ENCODE measurements at places on chromosomes 4 and X.
A peak's percentile ranks its signal among the peaks of the same experiment; 100 is the strongest.

DNA sequence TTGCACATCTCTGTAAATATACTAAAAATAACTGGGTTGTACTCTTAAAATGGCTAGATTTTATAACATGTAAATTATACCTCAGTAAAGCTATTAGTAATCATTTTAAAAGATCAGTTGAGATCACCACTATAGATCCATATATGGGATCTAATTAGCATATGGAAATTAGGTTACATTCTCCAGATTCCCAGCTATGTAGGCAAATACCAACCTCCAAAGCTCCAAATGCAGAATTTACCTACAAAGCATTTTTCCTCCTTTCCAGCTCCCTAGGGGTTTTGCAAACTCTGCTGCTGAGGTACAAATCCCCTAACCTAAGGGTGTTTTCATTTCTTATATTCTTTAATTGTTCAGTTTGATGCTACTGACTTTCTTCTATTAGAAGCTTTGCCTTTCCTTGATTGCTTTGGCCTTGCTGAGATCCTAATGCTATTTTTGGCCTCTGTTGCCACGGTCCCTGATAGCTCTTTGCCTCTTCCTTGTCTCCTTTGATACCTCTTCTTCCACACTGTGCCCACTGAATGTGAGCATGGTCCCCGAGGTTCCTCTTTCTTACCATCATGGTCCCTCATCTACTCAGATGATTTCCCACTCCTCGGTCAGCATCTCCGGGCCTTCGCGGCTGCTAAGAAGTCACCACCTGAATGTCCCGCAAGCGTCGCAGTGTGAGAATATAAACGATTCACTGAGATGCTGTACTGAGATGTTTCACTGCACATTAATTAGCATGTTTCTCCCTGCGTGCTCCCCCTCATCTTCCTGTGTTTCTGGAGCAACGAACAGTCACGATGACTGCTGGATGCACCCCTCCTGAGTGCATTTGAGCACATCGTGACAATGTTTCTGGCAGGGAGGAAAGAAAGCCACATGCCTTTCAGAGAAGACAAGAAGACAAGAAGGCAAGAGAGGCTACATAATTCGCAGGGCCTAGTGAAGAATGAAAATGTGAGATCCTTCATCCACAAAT, 23.8 kb downstream of the ENPP6 start:
- DNase-seq, result no peak

GRCh38 chrX:7060444-7060843, 87.1 kb upstream of the STS start:
- no peak for DNase-seq

DNA sequence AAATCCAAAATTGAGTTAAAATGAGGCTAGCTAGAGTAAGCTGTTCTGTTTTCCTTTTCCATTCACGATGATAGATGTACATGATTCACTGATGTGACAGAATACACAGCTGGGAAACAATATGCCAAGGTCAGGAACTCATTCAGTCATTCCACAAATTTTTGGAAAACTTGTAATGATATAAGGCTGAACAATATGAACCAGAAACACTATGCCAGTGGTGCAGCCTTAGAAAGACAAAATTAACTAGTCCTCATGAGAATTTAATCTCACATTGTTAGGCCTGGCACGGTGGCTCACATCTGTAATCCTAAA, 50.0 kb upstream of the NDST3 start:
- no peak for DNase-seq

DNA sequence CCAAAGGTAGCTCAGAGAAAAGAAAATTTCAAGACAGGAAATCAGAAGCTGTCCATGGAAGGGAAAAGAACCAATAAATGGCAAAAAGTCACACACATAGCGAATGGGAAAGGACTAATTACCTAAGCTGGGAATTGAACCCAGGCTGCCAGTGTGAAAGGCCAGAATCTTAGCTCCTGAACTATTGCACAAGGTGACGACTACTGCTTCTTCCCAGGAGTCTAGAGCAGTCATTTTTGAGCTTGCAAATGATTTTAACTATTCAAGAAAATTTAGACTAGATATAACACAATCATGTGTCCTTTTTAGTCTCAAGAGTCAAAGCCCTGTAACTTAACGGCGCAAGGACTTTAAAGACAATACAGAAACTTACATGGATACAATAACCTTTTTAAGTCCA, 34.1 kb upstream of the ZNF81 start:
- no peak for DNase-seq

- no peak for DNase-seq
Measured at GRCh38 chr4:186297013-186297645, 31.1 kb downstream of the F11 start.

GRCh38 chrX:38494239-38494823, 67.0 kb upstream of the TSPAN7 start:
- DNase-seq, result no peak

GRCh38 chr4:72243641-72244040, 211.8 kb downstream of the NPFFR2 start:
- DNase-seq, result no peak

GRCh38 chr4:151035911-151036310, 20.8 kb upstream of the LRBA start:
- DNase-seq, result no peak

GRCh38 chr4:53908661-53909078, 155.7 kb downstream of the CHIC2 start:
- peak; percentile 20 for DNase-seq

DNA sequence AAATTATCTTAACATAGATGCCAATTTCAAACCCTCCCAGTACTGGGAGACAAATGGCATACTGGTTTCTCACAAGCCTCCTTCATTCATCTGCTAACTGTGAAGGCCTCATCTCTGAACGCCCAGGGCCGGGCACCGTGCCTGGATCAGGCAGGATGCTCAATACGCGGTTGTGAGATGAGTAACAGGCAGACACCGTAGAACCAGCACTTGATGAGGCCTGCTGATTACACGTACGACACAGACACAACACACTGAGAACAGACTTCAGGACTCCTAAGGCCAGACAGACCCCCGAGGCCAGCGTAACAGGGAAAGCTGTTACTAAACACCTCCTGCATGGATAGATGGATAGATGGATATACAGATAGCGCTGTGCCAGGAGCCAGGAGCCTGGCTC, 154.6 kb downstream of the AFAP1 start:
- peak; percentile 11 for DNase-seq

DNA sequence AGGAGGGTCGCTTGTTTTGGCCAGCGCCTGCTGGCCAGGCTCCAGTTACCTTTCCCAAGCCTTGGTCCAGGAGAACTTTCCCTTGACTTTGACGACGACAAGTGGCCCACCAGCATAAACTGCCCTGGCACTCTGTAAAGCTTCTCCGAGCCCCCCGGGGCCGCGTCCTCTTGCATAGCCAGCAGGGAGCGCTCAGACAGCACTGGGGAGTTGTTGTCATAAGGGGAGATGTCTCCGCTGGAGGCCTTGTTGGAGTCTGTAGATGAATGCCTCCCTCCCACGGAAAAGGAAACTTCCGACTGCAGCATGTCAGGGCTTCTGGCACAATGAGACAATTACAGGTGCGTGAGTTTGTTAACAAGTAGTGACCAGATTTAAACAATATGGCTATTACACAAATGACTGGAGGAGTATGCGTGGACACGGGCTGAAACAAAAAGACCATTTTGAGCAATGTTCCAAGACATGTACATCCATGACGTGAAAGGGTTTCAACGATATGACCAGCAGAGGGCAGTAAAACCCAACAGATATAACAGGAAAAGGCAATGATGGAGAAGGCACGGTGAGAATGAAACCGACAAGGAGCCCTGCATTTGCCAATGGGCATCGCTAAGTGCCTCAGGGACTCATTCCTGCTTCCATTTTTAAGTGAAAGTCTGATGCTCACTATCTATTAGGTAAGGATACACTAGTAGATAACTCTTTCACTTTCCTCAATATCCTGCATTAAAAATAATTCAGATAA, 33.0 kb downstream of the HCCS start:
- peak; percentile 30 for DNase-seq

DNA sequence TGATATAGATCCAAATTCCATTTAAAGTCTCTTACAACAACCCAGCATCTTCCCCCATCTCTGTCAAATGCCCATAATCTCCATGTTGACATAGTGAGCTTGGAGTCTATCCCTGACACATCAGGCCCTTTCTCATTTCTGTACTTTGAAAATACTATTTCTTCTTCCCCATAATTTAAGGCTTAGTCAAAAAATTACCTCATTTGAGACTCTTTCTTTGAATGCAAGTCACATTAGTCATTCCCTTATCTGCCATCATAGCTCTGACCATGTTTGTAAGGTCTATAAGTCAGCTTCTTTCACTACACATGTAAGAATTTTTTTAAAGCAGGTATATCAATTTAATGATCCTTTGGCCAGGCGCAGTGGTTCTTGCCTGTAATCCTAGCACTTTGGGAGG, 99.9 kb downstream of the DDX60 start:
- peak; percentile 84 for DNase-seq

DNA sequence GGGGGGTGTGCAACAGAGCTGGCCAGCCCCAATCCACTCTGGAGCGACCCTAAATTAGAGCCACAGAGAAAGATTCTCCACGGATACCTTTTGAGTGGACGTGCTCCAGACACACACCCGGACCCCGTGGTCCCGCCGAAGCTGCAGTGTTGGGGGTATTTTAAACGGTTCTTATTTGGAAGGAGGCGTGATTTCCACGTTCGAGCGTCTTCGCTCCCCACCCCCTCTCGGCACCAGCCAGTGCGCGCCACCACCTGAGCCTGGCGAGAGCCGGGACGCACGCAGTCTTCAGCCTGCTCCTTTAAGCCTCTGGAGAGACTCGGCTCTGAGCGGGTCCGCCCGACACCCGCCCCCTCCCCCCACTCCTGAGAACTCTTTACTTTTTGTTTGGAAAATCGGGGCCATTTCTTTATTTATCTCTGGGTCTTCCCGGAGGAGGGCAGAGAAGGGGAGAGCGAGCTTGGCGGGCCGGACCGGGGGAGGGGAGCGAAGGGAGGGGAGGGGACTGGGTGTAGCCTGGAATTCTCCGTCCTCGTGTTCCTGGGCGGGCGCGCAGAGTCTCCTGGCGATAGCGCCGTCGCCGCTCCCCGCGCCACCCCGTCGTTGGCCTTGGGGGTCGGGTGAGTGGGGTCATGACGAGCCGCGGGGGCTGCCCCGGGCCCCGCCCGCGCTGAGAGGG, 668 bp upstream of the PTCHD1 start:
- DNase-seq, result no peak

- no peak for DNase-seq
Measured at GRCh38 chr4:48594180-48594579, 104.1 kb downstream of the ZAR1 start.

DNA sequence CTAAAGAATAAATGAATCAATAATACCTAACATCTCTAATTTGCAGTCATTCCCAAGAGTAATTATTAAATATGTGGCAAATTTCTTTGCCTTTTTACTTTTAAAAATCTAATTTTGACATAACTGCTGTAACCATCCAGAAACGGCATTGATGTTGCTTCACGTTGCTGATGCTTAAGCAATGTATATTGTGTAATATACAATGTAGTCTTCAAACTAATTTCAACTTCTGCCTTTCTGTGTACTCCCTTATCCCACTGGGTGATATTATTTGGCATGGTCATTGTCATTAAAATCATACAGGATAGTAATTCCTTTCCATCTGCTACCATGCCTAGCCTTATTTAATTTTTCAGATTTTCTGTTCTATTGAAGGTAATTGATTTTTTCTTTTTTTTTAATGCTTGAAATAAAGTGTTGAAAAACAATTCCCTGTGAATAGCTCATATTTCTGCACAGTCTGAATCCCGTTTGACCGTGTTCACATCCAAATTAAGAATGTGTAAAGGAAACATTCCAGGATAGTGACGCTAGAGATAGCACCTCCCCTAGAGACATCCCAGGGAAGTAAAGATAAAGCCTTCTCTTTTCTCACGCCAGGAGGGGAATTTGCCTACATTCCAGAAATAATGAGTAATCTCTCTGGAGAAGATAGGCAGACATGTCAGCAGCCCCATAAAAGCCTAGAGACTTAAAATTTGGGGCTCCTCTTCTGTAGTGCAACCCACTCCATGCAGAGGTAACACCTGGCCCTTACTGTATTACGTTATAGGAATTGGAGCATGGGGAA, 8.6 kb downstream of the FAM200B start:
- DNase-seq, result peak; percentile 88

DNA sequence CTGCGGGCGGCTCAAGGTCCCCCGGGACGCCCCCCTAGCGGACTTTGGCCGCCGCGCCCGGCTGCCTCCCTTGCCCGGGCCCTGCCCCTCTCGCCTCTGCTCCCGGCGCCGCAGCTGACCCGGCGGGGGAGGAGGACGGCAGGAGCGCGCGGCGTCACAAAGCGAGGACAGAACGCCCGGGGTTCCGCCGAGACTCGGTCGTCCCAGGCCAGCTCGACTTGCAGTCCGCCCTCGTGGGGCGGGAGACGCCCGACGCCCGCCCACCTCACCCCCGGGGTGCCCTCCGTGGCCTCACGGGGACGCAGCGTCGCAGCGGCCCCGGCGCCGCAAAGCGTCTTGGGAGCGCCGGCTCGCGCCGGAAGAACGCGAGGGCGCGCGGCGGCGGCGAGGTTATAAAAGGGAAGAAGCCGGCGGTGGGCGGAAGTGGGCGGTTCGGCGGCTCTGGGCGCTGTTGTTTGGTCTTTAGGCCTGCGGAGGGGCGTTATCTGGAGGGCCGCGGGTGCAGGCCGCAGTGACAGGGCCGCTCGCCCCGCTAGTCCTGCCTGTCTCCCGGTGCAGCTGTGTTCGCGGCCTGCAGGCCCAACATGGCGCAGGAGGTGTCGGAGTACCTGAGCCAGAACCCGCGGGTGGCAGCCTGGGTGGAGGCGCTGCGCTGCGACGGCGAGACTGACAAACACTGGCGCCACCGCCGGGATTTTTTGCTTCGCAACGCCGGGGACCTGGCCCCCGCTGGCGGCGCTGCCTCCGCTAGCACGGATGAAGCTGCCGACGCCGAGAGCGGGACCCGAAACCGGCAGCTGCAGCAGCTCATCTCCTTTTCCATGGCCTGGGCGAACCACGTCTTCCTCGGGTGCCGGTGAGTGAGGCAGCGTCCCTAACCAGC, at the start of gene CDKN2AIP:
Gene CDKN2AIP, plus strand, starts transcription at position 423 of the 883 bp plus-strand sequence. Its CDS starts 162 bp downstream, at position 585.
- DNase-seq, result peak; percentile 81

DNA sequence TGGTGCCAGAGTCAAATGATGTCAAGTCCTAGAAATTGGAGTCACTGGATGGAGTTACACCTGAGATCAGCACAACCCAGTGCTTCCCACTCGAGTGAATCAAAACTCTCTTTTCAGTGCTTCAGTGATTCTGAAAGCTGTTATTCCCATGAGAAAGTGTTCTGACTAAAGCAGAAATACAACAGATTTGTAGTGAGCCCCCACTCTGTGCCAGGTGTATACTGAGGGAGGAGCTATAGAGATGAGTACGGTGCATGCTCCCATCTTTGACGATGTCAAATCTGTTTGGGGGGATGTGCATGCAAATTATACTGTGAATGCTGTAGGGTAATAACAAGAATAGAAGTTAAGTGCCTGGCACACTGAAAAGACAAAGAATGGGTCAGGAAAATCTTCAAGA, 330.2 kb downstream of the HS3ST1 start:
- DNase-seq, result no peak

GRCh38 chr4:184802697-184803015, 23.1 kb downstream of the ACSL1 start:
- no peak for DNase-seq

DNA sequence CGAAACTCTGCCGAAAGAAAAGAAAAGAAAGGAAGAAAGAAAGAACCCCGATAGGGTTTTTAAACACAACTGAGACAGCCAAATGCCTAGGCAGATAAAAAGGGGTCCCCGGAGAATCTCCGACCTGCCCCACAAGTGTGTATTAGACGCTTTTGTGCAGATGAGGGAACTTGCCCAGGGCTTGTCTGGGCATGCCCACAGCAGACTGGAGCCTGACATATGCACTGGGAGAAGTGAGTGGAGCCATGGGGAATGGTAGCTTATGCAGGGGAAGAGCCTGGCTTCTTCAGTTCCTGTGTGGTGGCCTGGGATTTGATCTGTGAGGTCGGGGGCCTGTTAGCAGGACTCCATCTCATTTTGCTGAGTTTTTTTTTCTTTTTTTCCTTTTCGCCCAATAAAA, 199.0 kb downstream of the GPC3 start:
- DNase-seq, result no peak
